ENCODE measurements at places on chromosomes 16 and 17. TPM values are rescaled to one million over a fixed set of nuclear protein-coding genes. Genes with fewer than 3 reads are reported as not detected.

LRRC37A gene
- total RNA-seq = 0.99 TPM

KREMEN2 gene
- 2.5 TPM for total RNA-seq

MT1H gene
- not detected for total RNA-seq

NLRC3 gene
- 0.03 TPM for total RNA-seq

KRT39 gene
- not detected for total RNA-seq

METRNL gene
- 37.6 TPM for total RNA-seq

ALOXE3 gene
- 10.0 TPM for total RNA-seq

GPR179 gene
- 0.03 TPM for total RNA-seq

RUNDC1 gene
- total RNA-seq = 21.1 TPM

TMEM238L gene
- not detected for total RNA-seq

SOST gene
- not detected for total RNA-seq

CES1 gene
- total RNA-seq = 41.7 TPM

ICAM2 gene
- not detected for total RNA-seq

NPLOC4 gene
- total RNA-seq = 93.3 TPM

NXPH3 gene
- total RNA-seq = 1.1 TPM

IL17C gene
- total RNA-seq = not detected

HASPIN gene
- total RNA-seq = 12.6 TPM

BCAR1 gene
- total RNA-seq = 106 TPM

TBC1D3H gene
- total RNA-seq = not detected

SPATA22 gene
- total RNA-seq = not detected

DOC2B gene
- 1.8 TPM for total RNA-seq

MAPT gene
- 1.5 TPM for total RNA-seq

TK2 gene
- total RNA-seq = 18.3 TPM

TNRC6C gene
- 3.1 TPM for total RNA-seq

ATAD5 gene
- total RNA-seq = 3.1 TPM

NACA2 gene
- total RNA-seq = 0.15 TPM

PYY gene
- total RNA-seq = not detected
